ENCODE measurements at places on chromosomes 16 and 17.

- no peak for DNase-seq
These were observed 90.3 kb downstream of the ZFHX3 start for GRCh38 chr16:72957303-72958277.

DNA sequence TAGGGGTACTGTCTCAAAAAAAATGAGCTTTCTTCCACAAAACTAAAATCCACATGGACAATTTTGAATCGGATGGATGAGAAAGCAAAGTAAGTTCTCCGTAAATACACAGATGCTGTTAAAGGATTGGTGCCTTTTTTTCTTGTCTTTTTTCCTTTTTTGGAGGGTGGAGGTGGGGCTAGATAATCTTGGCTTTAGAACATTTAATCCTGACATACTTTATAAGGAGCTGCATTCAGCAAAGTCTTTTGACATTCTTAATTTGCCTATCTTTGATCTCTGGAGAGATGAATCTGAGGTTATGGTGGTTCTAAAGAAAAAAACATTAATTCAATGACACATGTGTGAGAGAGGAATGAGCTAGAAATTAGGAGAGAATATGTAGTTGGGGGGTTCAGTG is 312.3 kb upstream of the KCNJ16 start:
- DNase-seq: no peak

DNA sequence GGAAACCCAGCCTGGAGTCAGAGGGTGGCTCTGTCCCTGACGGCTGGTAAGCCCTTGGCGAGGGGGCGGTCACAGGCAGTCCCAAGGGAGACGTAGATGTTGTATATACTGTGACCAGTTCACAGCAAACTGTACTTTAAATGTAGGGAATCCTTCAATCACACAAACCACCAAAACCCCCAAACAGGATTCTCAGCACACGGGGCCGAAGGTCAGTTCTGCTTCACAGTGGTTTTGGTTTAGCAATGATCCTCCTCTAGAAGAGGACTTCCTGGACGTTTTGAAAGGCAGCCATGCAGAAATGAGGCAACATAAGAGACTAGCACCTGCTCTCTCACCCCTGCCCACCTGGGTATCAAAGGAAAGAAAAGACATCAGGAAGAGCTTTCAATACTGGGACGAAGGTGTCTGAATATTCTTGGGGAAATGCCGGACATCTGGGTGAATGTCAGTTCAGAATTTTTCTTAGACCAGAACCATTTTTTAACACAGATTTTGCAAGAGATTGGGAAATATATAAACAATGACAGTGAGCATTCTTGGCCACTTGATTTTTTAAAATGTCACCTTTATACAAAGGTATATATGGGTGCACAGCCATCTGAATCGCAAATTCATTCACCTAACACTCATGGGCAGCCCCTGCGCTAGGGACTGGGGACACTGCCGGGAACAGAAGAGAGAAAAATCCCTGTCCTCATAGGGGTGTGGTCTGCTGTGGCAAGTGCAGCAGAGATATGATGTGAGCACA is 74.2 kb downstream of the CRISPLD2 start:
- DNase-seq: no peak

DNA sequence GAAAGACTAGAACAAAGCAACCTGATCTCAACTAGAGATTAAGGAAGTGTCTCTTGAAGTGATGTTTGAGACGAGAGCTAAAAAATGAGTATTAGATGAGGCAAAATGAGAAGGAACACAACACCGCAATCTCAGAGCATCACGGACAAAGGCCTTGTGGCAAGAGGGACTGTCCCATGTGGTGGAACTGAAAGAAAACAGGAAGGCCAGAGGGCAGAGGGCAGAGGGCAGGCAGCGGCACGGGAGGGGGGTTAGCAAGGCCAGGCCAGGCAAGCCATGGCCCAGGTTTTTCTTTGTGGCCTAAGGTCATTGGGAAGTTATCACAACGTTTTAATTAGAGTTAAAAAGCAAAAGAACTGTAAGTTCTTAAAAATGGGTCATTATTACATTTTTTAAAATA is 22.5 kb downstream of the RPA1 start:
- no peak for DNase-seq

DNA sequence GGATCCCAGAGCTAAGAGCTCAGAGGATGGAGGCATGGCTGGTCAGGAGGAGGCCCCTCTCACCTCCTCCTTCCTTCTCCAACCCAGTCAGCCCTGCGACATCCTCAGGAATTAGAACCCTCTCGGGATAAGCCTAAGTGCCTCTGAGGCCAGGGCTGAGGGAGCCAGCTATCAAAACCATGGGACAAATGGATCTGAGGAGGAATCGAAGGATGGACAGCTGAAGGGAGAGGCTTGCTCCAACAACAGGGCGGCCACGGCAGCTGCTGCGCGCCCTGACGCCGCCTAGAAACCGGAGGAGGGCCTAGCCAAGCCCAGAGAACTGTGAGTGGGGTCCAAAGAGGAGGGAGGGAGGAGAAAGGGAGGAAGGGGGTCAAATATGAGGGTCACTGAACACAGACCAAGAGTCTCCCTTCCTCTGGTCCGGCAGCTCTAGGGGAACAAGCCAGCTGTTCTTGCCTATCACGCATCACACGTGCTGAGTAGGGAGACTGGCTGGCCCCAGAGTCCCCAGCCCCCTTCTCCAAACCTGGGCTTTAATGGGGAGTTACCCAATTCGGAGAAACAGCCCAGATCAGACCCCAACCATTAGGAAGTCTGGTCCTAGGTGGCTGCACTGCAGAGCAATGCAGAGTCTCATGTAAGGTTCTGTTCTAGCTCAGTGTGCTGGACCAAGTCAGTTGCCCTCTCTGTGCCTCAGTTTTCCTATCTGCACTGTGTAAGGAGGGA is 5.9 kb upstream of the HOXB13 start:
- DNase-seq: no peak

DNA sequence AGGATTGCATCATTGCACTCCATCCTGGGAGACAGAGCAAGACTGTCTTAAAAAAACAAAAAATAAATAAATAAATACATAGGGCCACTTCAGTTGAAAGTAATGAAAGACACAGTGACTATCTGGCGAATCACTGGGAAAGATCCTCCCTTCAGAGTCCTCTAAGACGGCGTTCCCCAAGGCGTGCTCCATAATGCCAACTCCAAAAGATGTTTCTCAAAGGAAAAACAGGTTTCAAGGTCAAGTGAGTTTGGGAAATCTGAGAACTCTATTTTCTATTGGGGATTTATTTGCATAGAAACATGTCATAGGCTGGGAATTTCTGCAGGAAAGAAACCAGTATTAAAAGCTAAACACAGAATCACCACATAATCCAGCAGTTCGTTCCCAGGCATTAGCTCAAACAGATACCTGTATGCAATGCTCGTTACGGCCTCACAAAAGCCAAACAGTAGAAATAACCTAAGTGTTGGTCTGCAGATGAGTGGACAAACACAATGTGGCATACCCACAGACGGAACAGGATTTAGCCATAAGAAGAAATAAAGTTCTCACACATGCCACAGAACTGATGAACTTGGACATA is 7.9 kb downstream of the KLHDC4 start:
- DNase-seq: no peak

DNA sequence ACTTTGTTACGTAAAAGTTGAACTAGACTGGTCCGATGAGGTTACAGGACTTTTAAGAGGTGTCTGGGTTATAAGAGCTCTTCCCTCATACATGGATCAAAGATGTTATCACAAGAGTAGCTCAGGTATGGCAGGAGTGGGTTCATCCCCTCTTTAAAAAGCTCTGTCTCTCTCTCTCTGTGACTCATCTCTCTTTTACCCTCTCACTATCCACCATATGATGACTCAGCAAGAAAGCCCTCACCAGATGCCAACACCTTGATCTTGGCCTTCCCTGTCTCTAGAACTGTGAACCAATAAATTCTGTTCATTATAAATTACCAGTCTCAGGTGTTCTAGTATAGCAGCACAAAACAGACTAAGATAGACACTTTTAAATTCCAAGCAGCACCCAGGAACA is 1.9 kb upstream of the CLEC19A start:
- no peak for DNase-seq

DNA sequence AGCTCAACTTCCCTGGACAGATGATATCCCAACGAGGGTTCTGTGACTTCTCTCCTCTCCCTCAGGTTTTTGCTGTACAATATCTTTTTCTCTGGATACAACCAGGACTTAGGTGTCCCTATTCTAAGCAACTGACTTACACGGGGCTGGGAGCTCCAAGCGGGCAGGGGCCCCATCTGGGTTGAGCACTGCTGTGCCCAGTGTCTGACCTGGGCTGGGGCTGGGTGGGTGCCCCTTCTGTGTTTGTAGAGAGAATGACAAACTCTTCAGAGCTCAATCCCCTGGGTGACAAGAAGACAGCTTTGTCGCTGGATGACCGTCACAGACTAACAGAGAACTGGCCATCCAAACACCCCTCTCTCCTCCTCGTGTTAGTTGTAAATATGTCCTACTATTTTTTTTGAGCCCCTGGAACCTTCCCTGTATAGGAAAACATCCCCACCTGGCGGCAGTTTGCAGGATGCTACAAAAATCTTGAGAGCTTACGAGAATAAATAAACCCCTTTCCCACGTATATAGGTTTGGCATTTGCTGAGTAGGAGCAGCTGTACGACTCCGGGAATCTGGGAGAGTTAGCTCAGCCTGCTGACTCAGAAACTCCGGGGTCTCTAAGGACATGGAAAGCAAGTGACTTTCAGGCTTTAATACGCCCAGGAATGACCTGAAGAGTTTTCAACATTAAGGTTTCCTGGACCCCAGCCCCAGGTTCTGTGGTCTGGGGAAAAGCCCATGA is 23.7 kb upstream of the RCVRN start:
- no peak for DNase-seq

DNA sequence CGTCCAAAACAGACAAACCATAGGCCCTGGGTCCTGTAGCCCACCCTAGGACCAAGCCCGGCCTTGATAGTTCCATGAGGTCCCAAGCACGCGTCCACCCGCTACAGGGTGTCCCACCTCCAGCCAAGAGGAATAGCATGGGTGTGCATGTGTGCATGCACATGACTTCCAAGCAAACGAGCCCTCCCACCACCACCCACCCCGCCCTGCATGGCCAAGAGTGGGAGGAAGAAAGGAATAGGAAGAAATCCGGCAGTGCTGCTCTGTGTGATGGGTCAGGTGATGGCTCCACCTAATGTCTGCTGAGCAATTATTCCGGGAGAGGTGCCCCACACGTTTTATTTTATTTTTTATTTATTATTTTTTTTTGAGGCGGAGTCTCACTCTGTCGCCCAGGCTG is 184.6 kb downstream of the ZNF423 start:
- DNase-seq: no peak

GRCh38 chr17:1304962-1305563 is 25.6 kb downstream of the TRARG1 start:
- no peak for DNase-seq

- no peak for DNase-seq
These were observed 2.8 kb upstream of the KSR1 start for GRCh38 chr17:27453471-27453870.

GRCh38 chr17:64572682-64573154 is 65.9 kb downstream of the CEP95 start:
- no peak for DNase-seq

GRCh38 chr16:67269766-67270165 is 9.6 kb upstream of the PLEKHG4 start:
- no peak for DNase-seq

GRCh38 chr17:7380321-7380720 is 568 bp upstream of the TNK1 start:
- DNase-seq: no peak

GRCh38 chr17:74712756-74713155 is at the start of gene CD300LF:
Gene CD300LF (minus strand): TSS chr17:74712923. CDS start chr17:74712866, 57 bp downstream.
- DNase-seq: no peak

DNA sequence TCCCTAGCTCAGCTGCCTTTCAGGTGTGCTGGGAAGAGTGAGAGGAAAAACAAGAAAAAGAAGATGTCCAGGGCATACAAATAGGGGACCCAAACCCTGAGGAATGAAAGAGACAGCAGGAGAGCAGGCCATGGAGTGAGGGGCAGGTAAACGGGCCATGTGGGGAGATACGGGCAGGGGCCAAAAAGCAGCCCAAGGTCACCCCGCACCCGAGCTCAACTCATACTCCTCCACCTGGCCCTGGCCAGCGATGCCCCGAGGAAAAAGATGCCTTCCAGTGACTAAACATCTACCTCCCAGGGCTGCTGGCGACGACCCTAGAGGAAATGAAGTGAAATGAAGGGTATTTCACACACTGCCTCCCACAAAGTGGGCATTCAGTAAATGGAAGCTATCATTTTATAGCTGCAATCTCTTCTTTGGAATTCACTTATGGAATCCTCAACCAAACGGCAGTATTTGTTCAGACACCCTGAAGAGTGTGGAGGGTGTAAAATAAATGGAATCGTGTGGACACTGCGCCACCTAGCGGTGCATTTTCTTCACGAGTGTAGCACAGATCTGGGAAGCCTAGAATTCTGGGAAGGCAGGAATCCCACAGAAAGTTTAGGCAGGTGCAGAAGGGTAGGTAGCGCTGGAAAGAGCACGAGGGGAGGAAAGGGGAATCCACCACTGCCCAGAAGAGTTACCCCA is 14.9 kb downstream of the ELAC2 start:
- DNase-seq: peak; percentile 28

DNA sequence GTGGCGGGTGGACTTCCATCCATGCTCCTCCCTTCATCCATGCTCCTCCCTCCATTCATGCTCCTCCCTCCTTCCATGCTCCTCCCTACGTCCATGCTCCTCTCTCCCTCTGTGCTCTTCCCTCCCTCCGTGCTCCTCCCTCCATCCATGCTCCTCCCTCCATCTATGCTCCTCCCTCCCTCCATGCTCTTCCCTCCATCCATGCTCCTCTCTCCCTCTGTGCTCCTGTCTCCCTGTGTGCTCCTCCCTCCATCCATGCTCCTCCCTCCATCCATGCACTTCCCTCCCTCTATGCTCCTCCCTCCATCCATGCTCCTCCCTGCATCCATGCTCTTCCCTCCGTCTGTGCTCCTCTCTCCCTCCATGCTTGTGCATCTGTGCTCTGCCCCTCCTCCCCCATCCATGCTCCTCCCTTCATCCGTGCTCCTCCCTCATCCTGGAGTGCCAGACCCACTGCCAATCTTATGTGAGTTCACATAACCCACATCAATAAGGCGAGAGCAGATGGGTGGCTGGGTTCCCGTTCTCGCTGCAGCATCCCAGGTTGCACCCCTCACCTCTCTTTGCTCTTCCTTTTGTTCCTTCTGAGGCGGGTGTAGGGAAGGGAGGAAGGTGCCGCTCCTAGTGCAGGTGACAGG is 22.8 kb downstream of the KSR1 start:
- no peak for DNase-seq

- DNase-seq: no peak
These were observed 19.0 kb downstream of the LMF1 start for GRCh38 chr16:951660-952301.

DNA sequence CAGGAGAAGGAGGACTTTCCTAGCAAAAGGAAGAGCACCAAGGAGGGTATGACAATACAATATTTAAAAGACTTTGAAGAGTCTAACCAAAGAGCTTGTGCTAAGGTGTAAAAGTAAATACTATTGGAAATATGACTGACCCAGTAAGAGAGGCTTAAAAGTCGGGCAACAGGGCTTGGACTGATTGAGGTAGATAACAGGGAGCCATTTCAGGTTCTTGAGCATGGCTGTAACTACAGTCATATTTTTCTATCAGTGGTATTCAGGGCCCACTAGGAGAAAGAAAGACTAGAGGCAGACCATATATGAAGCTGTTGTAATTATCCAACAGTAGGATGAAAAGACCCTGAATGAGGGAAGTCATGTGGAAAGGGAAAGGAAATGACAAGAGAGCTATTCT is 62.3 kb downstream of the SMURF2 start:
- no peak for DNase-seq

GRCh38 chr16:30187971-30188561 is 4.7 kb downstream of the CORO1A start:
- DNase-seq: peak; percentile 11

GRCh38 chr16:80527297-80527696 is 13.5 kb upstream of the DYNLRB2 start:
- no peak for DNase-seq
